ENCODE measurements at places on chromosomes 11 and 22.

DNA sequence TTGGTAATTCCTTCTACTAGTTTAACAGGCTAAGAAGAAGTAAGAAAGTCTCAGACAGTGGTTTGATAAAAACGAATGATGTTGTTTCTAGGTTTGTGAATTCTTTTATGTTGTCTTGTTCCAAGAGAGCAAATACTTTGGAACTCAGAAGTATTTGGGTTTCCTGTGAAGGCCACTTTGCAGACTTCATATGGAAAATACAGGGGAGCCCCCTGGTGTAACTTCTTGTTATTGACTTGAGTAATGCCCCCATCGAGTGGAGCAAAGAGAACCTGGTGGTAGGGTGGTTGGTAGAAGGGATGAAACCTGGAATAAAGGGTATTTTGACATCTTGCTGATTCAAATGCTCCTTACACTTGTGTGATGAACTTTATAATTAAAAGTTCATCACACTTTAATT, 40.0 kb upstream of the PTH start:
- DNase-seq: no peak

- peak; percentile 39 for DNase-seq
These were observed 800 bp downstream of the KCTD21 start for GRCh38 chr11:78187366-78188285.

DNA sequence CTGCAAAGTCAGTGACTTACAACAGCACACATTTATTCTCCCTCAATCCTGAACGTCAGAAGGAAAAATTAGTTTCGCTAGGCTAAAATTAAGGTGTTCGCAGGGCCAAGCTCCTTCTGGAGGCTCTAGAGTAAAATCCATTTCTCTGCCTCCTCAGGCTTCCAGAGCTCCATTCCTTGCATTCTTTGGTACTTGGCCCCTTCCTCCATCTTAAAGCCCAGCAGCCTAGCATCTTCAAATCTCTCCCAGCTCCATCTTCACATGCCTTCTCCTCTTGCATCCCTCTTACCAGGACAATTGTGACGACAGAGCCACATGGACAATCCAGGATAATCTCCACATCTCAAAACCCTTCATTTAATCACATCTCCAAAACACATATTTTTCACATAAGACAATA, 165.0 kb downstream of the GRIA4 start:
- DNase-seq: no peak

GRCh38 chr22:26573026-26573662, 16.8 kb downstream of the TPST2 start:
- DNase-seq: no peak

GRCh38 chr11:72002841-72003775, 4.4 kb downstream of the IL18BP start:
- DNase-seq: no peak

GRCh38 chr22:44543362-44543761, 45.3 kb upstream of the RTL6 start:
- DNase-seq: no peak

- no peak for DNase-seq
These were observed 4.6 kb downstream of the PRSS23 start for GRCh38 chr11:86804951-86805350.

DNA sequence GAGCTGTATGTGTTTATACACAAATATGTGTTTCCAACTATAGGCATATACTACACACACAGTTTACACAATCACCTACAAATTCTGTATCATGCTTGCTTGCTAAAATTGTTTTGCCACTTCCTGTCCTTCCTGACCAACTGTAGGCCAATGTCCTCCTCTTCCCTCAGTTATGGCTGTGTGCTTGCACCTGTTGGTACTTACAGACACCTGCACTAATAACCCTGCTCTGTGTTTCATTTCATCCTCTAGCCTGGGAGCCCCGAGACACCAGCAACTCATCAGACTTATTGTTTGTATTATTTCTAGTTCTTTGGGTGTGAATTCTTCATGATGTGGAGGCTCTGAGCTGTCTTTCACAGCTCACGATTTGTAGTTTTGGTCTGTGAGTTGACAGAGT, 1.8 kb upstream of the NCF4 start:
- DNase-seq: no peak

DNA sequence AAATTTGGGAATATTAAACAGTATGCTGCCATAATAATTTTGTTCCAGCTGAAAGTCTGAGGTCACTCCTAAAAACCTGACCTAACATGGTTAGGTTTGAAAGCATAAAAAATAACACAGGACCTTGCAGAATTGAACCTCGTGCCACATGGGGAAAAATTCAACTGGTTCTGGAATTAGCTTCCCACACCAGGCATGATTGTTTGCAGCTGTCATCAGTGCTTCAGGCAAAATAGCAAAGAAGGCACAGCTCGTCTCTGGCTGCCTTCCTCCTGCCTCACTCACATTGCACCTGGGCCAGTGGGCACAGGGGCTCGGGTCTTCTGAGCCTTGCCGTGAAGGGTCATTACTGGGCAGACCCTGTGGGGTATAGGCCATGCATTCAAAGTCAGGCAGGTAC, 153.8 kb upstream of the ARHGAP20 start:
- no peak for DNase-seq

- DNase-seq: no peak
These were observed 8.5 kb upstream of the NCF4 start for GRCh38 chr22:36852056-36852973.

DNA sequence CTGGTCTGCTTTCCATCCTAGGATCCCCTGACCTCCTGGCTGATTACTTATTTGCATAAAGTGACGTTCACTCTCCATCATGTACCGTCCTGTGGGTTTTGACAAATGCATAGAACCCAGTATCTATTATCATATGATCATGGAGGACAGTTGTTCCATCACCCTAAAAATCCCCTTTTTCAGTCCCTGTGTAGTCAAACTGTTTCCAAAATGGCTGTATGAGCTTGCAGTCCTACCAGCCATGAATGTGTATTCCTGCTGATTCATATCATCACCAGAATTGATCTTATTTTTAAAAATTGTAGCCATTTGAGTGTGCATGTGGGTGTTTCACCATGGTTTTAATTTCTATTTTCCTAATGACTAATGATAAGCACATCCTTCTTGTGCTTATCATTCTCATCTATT, 108.8 kb downstream of the MPPED1 start:
- DNase-seq: no peak

GRCh38 chr11:68666849-68667248, 17.5 kb upstream of the GAL start:
- DNase-seq: no peak

- DNase-seq: no peak
These were observed 54.5 kb downstream of the ANO1 start for GRCh38 chr11:70132641-70133040.

GRCh38 chr11:80698637-80699036, 1257.8 kb upstream of the TENM4 start:
- DNase-seq: no peak

GRCh38 chr22:46918197-46918596, 155.7 kb downstream of the TBC1D22A start:
- DNase-seq: no peak

DNA sequence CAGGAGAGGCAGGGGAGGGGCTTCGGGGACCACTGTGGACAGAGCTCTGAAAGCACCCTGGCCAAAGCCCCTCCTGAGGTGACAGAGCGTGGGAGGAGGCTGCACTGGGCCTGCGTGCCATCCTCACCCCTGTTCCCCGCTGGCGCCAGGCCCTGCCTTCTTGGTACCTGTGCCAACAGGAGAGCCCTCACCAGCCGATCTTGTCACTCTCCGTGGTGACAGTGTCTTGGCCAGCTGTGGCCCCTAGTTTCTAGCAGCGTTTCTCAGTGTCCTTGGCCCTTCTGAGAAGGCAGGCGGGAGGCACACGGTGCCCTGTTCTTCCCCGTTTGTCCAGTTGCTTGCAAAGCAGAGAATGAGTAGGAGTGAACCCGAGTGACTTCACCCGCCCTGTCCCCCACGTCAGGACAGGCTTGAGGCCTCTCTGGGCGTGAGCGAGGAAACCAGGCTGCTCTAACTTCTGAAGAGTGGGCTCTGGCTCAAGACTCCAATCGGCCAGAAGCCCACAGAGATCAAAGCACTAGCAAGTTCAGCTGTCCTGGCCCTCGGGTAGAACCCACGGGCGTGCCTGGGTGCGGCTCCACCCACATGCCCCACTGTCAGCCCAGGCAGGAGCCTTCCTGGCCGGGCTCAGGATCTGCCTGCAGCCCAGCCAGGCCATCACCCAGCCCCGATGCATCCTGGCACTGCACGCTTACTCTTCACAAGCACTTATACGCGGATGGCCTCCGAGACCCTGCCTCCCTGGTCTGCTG, 60.2 kb upstream of the EMID1 start:
- no peak for DNase-seq

- DNase-seq: no peak
These were observed 57.5 kb upstream of the THY1 start for GRCh38 chr11:119480380-119481020.

DNA sequence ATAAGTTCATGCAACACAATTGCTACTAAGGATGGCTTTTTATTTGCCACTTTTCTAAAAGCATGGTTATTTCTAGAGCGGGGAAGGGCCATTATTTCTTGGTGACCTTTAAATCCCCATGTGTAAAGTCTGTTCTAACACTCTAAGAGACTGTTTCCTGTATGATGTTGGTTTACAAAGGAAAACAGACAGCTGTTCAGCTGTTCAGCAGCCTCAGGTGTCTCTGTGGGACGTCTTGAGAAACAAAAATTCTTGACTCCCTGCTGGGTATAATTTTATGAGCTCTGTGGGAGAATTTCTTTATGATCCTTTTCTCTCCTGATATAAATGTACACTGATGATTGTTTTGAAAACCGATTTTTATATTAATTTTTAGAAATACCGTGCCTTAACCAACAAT, 13.9 kb downstream of the MUC15 start:
- no peak for DNase-seq

DNA sequence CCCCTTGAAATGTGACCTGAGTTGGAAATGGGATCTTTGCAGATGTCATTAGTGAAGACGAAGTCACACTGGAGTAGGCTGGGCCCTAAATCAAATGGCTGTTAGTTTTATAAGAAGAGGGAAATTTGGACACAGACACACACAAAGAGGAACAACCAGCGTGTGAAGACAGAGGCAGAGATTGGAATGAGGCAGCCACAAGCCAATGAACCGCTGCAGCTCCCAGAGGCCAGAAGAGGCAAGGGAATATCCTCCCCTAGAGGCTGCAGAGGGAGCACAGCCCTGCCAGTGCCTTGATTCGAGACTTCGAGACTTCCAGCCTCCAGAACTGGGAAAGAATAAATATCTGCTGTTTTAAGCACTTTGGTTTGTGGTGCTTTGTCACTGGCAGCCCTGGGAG, 484.5 kb downstream of the MN1 start:
- DNase-seq: no peak

GRCh38 chr22:42156121-42156520, 25.5 kb upstream of the CYP2D6 start:
- DNase-seq: no peak

DNA sequence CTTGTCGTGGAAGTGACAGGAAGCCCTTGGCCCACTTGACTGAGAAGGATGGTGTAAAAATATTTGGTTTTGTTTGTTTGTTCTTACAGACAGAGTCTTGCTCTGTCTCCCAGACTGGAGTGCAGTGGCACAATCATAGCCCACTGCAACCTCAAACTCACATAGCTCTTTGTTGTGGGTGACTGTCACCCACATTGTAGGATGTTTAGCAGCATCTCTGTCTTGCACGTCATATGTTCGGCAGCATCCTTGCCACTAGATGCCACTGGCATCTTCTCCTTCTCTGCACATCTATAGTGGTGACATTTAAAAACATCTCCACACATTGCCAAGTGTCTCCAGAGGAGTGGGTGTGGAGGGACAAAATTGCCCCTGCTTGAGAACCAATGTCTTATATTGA, 56.8 kb downstream of the PRR5L start:
- peak; percentile 37 for DNase-seq

GRCh38 chr11:100328626-100329340, 358.3 kb upstream of the ARHGAP42 start:
- no peak for DNase-seq

GRCh38 chr22:23831261-23831660, 7.5 kb downstream of the DERL3 start:
- no peak for DNase-seq

DNA sequence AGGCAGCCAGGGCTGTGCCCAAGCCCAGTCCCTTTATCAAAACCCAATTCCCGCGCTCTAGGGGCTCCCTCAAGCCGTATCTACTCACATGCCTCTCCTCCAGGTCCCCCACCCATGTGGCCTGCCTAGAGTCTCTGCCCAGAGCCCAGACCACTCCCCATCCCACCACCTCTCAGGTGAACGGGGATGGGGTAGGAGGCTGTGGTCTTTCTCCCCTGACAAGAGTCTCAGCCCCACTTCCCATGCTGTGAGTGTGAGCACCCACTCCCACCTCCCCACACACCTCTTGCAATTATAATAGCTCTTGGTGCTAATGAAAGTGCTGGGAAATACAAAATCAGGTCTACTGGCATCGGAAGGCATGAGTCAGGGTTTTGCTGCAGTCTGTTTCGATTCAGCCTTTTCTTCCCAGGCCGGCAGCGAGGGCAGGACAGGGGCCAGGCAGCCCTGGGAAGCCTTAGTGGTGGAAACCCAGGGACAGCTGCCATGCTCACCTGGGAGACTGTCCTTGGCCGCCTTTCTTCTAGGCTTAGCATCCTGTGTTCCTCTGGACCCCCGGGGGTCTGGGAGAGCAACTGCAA, 16.7 kb upstream of the TMPRSS4 start:
- no peak for DNase-seq

- DNase-seq: no peak
These were observed 104.5 kb downstream of the FAT3 start for GRCh38 chr11:92329137-92329536.
